Panc1 (cell line): ENCODE measurements at places on chromosomes 6 and 20. TPM values are rescaled to one million over a fixed set of nuclear protein-coding genes. Genes with fewer than 3 reads are reported as not detected.
A peak's percentile ranks its signal among the peaks of the same experiment; 100 is the strongest.

- H3K27me3 ChIP-seq = no peaks in the 10 kb centered on the region
- DNase-seq = no peak
- H3K27ac ChIP-seq = peak overlapping the region; percentile 65
- H3K4me3 ChIP-seq = no peak overlapping the region
- H3K36me3 ChIP-seq = no peaks in the 10 kb centered on the region; the same call in 1 of the 2 replicates
- peaks cover 64% of the 10 kb centered on the region for H3K4me1 ChIP-seq
Measured at GRCh38 chr6:106516616-106517015, 112.7 kb downstream of the RTN4IP1 start.

- no peak overlapping the region for H3K4me3 ChIP-seq
- peak overlapping the region; percentile 21; the same call in 1 of the 2 replicates for H3K27ac ChIP-seq
- peaks cover 12% of the 10 kb centered on the region for H3K4me1 ChIP-seq
- H3K27me3 ChIP-seq = no peaks in the 10 kb centered on the region
Measured at GRCh38 chr20:44603327-44603726, 20.9 kb downstream of the PKIG start.

GRCh38 chr6:76771059-76771634 is 692.1 kb downstream of the HTR1B start:
- H3K4me1 ChIP-seq = no peaks in the 10 kb centered on the region
- H3K27ac ChIP-seq = no peak overlapping the region
- H3K36me3 ChIP-seq = no peaks in the 10 kb centered on the region

GRCh38 chr6:47034926-47035325 is 7.2 kb downstream of the ADGRF1 start:
- no peaks in the 10 kb centered on the region; the same call in 1 of the 2 replicates for H3K36me3 ChIP-seq
- H3K4me3 ChIP-seq = peak overlapping the region; percentile 26
- H3K27me3 ChIP-seq = no peaks in the 10 kb centered on the region; the same call in 1 of the 2 replicates
- no peaks in the 10 kb centered on the region for H3K4me1 ChIP-seq
- DNase-seq = no peak

DNA sequence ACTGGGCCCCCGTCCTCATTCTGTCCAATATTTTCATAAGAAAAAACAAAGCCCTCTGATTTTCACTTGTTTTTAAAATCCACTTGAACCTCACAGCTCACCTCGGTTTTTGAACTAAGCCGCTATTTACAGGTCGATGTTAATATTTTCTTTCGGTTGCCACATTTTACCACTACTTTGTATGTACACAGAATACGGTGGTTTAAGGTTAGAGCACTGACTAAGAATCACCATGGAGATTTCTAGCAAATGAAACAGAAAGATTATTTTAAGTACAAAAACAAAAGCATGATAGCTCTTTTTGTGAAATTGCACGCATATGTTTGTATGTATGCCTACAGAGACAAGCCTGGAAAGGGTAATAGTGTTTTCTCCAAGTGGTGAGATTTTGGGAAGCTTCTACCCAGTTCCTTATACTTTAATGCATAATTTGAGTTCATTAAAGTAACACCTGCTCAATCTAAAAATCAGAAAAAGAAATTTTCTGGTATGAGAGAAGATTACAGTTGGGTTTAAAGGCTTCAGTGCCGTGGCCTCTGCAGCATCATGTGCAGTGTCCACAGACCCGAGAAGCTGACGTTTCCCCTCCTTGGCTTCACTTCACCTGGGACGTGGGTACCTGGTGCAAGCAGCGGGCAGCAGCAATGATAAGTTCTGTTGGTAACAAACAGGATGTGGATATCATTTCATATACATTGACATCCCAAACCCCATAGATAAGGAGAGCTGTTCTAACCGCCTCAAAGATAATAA is 144.0 kb downstream of the UST start:
- no peak overlapping the region for H3K27ac ChIP-seq
- H3K27me3 ChIP-seq = 0 out of 2 replicates have a peak, but pooled peaks cover 2% of the 10 kb centered on the region
- no peaks in the 10 kb centered on the region for H3K4me1 ChIP-seq
- H3K36me3 ChIP-seq = no peaks in the 10 kb centered on the region; the same call in 1 of the 2 replicates
- no peak for DNase-seq

DNA sequence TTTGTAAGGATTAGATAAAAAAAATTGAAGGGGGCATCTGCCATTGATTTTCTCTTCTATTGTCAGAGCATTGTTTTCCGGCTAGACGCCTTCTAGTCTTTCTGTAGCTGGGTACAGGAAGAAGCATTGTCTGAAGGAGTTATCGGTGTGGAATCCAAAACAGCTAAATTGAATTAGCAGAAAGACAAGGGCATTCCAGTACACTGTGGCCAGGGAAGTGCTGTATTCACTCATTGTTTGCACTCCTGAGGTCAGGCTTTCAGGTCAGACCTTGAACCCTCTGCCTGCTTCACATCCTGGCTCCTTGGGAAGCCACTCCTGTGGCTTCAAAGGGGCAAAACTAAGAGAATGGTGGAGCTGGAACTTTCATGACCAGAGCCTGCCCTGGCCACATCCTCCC is 81.1 kb upstream of the SNAP25 start:
- no peak overlapping the region for H3K4me3 ChIP-seq
- no peak for DNase-seq

- no peaks in the 10 kb centered on the region for H3K36me3 ChIP-seq
- DNase-seq = no peak
- peak overlapping the region; percentile 66 for H3K4me3 ChIP-seq
- H3K4me1 ChIP-seq = peaks cover 18% of the 10 kb centered on the region
Measured at GRCh38 chr20:53594068-53595017, 704 bp upstream of the ZNF217 start.

DNA sequence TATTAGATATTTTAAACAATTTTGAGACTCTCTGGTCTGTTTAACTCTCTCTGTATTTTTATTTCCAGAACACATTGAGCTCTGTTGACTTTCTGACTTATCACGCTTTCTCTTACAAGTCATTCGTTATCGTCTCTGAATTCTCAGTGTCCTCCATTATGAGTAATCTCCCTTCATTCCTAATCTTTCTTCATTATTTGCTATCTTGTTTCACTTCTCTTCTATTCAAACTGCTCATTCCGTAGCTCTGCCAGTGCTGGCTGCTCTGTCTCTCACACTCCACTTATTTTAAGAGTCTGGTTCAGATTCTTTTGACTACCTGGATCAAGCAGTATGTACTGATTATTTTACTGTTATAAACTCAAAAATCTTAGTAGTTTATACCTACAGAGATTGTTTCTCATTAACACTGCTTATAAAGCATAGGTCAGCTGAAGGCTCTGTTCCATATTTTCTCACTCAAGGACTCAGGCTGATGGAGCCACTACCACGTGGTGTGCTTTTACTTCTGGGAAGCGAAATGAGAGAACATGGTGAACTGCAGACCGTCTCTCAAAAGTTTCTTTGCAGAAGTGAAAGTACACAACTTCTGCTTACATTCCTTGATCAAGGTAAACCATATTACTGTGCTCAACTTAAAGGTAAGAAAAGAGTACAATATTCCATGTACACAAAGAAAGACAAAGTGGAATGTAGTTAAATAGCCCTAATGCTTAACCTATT is 485.2 kb downstream of the GRIK2 start:
- no peak overlapping the region for H3K27ac ChIP-seq
- DNase-seq = no peak
- H3K4me1 ChIP-seq = no peaks in the 10 kb centered on the region
- H3K36me3 ChIP-seq = no peaks in the 10 kb centered on the region
- no peak overlapping the region for H3K4me3 ChIP-seq
- H3K27me3 ChIP-seq = no peaks in the 10 kb centered on the region

DNA sequence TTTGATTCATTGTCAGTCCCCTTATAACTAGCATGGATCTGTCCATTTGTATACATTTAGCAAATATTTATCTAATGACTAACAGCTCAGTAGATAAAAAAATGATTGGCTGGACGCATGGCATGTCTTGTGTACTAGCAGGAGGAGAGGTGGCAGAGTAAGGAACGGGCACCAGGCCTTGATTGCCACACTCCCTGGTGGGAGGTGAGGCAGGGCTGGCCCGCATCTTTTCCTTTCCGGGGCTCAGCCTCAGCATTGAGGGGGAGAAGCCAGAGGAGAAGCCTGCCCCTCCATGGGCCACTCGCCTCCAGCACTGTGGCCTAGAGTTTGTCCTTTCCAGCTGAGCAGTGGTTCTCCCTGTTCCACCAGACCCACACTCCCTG is 84.9 kb upstream of the TMEM181 start:
- no peaks in the 10 kb centered on the region for H3K27me3 ChIP-seq
- DNase-seq = peak; percentile 57

- no peaks in the 10 kb centered on the region for H3K36me3 ChIP-seq
- H3K4me3 ChIP-seq = no peak overlapping the region
Measured at GRCh38 chr6:84333842-84334241, 106.4 kb upstream of the CEP162 start.

- no peaks in the 10 kb centered on the region for H3K4me1 ChIP-seq
- H3K27me3 ChIP-seq = peaks cover 3% of the 10 kb centered on the region
- no peak for DNase-seq
- no peak overlapping the region for H3K4me3 ChIP-seq
- no peak overlapping the region for H3K27ac ChIP-seq
Measured at GRCh38 chr20:38315290-38315966, 11.5 kb downstream of the BPI start.

DNA sequence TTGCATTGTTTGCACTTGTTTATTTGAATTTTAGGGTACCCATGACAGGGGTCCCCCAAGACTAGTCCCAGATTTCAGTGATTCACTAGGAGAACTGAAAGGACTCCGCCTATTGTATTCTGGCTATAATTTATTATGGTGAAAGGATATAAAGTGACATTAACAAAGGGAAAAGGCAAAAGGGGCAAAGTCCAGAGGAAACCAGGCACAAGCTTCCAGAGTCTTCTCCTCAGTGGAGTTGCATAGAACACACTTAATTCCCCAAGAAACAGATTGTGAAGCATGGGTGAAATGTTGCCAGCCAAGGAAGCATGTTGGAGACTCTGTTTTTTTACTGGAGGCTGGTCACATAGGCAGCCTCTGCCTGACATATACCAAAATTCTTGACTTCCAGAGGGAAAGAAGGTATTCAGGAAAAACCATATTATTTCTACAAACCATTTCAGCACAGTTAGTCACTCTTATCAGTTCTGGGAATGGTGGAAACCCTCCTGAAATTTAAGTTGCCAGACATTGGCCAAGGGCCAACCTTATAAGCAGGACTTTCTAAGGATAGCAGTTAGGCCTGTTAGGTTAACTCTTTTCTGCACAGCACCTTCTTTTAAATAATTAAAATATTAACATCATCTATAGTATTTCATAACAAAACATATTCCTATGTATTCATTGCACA is 71.8 kb downstream of the FIG4 start:
- no peak overlapping the region for H3K4me3 ChIP-seq
- H3K27ac ChIP-seq = no peak overlapping the region
- H3K36me3 ChIP-seq = no peaks in the 10 kb centered on the region
- H3K27me3 ChIP-seq = no peaks in the 10 kb centered on the region
- no peaks in the 10 kb centered on the region for H3K4me1 ChIP-seq

DNA sequence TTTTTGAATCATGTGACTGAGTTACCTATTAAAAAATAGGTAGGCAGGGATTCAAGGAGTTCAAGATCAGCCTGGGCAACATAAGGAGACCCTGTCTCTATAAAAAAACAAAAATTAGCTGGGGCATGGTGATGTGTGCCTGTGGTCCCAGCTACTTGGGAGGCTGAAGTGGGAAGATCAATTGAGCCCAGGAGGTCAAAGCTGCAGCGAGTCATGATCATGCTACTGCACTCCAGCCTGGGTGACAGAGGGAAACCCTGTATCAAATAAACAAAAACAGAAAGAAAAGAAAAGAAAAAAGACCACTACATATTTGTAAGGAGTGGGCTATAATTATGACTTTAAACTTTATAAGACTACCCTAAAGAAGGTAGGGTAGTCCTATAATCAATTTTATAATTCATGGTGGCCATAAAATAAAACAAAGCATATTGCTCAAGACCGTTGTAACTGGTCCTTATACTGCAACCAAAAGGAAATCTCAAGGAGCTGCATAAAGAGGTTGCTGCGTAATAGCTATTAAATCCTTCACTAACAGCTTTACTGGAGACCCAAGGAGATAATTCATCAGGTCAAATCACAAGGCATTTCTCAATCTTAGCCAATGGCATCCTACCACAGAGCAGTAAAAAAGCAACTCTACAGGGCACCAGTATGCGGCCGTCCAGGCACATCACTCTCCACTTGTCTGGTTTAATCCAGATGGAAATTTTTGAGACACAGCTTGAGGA is 13.5 kb downstream of the PIGU start:
- DNase-seq = no peak
- H3K36me3 ChIP-seq = no peaks in the 10 kb centered on the region; the same call in 1 of the 2 replicates
- no peak overlapping the region for H3K4me3 ChIP-seq
- no peaks in the 10 kb centered on the region for H3K4me1 ChIP-seq

- no peak for DNase-seq
- H3K27ac ChIP-seq = no peak overlapping the region
- H3K4me1 ChIP-seq = no peaks in the 10 kb centered on the region
- no peak overlapping the region for H3K4me3 ChIP-seq
- H3K27me3 ChIP-seq = no peaks in the 10 kb centered on the region
Measured at GRCh38 chr6:106114492-106114891, 28.4 kb downstream of the PRDM1 start.

GRCh38 chr6:163128324-163128723 is 286.2 kb upstream of the QKI start:
- no peaks in the 10 kb centered on the region for H3K4me1 ChIP-seq
- H3K27me3 ChIP-seq = no peaks in the 10 kb centered on the region
- no peaks in the 10 kb centered on the region for H3K36me3 ChIP-seq
- no peak overlapping the region for H3K27ac ChIP-seq
- no peak overlapping the region for H3K4me3 ChIP-seq

DNA sequence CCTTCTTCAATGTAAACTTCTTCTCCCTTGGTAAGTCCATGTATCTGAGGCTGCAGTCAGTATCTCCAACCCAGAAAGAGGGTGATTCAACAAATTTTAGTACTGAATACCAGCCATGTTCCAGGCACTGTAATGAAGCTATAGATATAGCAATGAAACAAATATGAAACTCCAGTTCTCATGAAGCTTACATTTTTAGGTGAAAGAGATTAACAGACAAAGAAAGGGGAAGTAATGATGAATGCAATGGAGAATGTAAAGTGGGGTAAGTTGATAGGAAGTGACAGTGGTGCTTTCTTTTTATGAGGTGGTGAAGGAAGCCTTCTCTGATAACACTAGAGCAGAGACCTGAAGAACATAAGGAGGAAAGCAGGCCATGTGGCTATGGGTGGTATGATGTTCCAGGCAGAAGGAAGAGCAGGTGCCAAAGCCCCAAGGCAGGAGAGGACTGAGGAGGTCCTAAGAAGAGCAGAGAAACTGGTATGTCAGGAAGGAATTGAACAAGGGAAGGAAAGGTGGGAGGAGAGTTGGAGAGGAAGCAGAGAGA is 143.6 kb downstream of the TFAP2B start:
- DNase-seq = no peak
- H3K4me3 ChIP-seq = no peak overlapping the region
- H3K4me1 ChIP-seq = no peaks in the 10 kb centered on the region
- H3K27me3 ChIP-seq = no peaks in the 10 kb centered on the region

The OR2B6 gene
- 0.26 TPM for total RNA-seq

The CLPSL1 gene
- not detected for total RNA-seq

The NCOA6 gene
- 28.9 TPM for total RNA-seq

The POPDC3 gene
- total RNA-seq = 29.2 TPM

The SSTR4 gene
- not detected for total RNA-seq

The MYCT1 gene
- not detected for total RNA-seq

The TUBB2B gene
- total RNA-seq = 22.7 TPM

The LRRC73 gene
- total RNA-seq = 2.9 TPM

The CYB5R4 gene
- 31.7 TPM for total RNA-seq

The MUCL3 gene
- total RNA-seq = not detected
